ENCODE measurements at places on chromosomes 11 and 22.

DNA sequence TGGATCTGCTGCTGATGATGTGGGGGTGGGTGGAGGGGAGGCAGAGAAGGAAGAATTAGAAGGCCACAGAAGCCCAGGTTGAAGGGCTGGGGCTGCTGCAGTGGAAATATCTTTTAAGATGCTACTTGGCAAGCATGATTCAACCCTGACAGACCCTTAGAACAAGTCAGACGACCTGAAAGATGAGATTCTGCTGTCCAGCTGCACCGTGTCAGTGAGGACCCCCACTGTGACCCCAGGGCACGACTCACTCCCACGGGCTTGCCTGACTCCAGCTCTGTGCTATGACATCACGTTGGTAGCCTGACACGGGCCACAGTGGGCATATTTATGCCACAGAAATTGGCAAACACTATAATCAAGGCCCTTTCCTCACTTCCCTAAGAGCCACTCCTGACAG, 36.0 kb downstream of the LRFN4 start:
- DNase-seq, result no peak

DNA sequence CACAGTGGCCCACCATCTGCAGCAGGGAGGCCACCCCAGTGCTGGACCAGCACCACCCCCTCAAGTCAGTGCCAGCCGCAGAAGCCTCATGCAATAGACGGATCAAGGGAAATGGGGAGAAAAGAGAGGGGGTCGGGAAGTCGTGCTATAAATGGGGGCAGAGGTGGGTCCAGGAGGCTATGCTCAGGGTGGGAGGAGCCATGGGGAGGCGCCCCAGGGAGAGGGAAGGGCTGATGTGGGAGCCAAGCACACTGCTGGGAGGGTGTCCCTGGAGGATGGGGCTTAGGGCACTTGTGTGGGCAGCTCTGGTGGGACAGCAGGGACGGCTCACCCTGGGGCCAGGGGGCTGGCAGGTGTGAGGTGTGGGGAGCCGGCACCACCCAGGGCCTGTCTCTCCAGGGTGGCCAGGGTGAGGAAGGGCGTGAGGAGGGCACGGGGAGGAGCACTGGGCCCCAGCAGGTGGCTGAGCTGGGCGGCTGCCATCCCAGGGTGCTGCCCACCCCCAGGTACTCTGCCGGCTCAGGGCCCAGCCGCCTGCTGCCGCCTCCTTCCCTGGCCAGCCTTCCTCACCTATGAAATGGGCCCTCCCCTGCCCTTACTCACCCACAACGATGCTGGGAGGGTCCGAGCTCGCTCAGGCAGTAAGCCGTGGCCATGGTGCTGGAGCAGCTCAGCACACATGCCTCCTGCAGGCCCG, 18.0 kb downstream of the PHLDA2 start:
- no peak for DNase-seq

- DNase-seq, result peak; percentile 38
Measured at GRCh38 chr11:128632141-128632791, 44.9 kb upstream of the ETS1 start.

GRCh38 chr11:120358729-120359128, 22.5 kb downstream of the ARHGEF12 start:
- no peak for DNase-seq

DNA sequence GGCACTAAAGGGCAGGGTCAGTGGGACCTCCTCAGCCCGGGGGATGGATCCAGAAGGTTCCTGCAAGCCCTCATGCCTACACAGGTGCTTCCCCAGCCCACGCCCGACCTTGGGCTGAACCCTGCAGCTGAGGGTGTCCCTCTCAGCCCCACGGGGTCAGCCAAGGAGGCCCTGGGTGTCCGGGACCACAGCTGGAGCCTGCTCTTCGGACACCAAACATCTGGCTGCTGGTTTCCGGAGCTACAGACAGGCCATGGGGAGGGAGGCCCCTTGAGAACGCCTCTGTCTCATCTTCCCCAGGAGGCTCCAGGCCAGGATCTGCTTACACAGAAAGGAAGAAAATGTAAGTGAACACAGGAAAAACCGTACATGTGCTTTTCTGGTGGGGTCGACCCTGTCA, 355.7 kb downstream of the MN1 start:
- DNase-seq, result no peak

DNA sequence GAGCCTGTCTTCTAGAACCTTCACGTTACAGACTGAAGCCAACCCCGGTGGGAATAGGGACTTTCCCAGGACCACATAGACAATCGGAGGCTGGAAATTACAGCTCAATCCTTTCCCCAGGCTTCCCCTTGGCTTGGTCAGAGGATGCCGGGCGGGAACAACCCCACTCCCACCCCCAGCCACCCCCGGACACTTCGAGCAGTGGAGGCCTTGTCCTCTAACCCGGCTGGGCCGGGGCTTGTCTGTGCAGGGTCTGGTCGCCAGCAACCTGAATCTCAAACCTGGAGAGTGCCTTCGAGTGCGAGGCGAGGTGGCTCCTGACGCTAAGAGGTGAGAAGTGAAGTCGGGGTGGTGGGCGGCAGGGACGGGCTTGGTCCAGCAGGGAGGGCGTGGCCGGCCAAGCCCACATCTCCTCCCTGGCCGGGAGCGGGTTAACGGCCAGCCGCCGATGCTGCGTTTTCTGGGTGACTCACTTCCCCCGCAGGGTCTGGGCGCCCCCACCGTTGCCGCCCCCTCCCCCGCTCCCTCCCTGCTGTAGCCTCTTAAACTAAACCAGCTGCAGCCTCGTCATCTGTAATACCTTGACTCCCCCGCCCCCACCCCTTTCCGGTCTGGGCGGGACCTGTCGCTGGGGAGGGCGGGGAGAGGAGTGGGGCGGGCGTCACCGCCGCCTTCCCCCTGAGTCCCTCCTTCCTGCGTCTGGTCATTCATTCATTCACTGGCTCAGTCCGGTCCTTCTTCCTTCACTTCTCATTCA, 1.5 kb downstream of the LGALS1 start:
- DNase-seq, result peak; percentile 93

GRCh38 chr22:30430933-30431332, 5.4 kb downstream of the MTFP1 start:
- DNase-seq, result no peak

DNA sequence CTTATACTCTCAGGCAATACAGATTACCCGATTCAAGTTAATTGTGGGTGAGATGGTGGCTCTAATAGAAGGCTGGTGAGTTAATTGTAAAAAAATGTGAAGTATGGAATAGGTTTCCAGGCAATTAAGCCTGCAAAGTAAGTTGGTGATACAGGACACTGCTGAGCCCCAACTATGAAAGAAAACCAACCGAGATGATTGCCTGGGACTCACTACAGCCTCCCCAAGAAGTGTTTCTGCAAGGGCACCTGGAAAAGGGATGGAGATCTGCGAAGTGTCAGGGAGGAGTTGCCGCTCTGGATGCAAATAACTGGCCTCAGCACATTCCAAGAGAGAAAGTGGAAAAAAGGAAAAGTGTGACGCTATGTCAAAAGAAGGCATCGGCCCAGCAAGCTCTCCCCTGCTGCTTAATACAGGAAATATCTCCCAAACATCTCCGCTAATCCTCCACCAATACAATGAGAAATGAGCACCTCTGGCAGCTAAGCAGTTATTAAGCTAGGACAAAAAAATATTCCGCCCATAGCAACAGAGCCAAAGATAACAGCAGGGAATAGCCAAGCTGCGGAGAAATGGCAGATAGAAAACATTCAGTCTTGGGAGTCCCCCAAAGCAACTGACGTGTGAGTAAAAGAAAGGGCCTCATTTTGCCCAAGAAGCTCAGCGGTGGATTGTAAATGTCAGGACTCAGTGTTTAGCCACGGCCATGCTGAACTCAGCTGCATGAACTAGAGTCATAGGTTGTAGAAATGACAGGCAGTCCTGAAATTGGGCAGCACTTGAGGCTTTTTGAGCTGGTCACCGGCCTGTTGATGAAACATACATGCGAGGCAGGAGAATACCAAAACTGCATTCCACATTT, 133.7 kb downstream of the SNX19 start:
- DNase-seq, result no peak

- DNase-seq, result no peak
Measured at GRCh38 chr11:14189874-14190273, 169.1 kb downstream of the RRAS2 start.

- no peak for DNase-seq
Measured at GRCh38 chr22:19806213-19807160, 45.9 kb downstream of the TBX1 start.

DNA sequence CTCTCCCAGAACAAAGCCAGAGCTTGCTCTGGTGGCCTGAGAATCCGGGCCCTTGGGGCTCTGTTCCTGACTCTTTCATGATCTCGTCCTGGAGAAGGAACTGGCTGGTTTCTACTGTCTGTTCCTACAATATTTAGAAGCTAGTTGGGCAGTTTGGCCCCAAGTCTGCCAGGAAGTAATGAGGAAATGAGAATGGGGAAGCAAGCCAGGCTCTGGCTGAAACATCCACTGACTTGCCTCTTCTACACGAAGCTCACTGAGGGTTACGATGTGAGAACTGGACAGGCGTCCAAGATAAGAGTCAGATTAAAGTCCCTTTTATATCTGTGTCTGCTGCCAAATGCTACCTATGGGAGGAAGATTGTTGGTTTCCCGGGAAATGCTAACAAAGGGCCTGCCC, 110.0 kb upstream of the KIRREL3 start:
- DNase-seq, result no peak

DNA sequence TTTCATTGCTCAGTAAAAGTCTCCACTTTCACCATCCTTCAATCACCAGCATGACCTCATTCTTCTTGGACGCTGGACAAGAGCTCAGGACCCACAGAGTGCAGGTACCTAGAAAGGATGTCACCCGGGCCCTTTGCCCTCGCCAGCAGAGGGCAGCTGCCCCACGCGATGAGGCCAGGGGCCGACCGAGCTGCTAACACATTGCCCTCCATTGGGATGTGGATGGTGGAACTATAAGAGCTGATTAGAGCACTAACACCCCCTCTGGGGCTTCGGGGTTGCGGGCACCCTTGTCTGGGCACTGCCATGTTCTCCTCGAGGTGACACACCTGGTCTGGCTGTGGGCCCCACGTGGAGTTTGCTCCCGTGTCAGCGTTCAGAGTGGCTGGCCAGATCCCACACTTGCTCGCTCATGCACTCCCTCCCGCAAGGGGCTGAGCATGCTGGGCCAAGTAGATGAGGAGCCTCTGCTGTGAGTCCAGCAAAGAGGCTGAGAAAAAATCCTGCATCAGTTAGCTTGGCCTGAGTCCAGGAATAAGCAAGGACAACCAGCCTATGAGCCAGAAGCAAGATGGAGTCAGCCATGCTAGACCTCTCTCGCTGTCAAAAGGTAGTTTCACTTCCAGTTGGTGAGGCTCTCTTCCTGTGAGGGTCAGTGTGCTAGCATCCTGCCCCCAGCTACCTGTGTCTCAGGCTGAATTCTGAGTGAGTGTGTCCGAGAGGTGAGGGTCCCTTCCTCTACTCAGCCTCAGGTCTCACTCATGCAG, 9.8 kb downstream of the KRTAP5-6 start:
- DNase-seq, result no peak

DNA sequence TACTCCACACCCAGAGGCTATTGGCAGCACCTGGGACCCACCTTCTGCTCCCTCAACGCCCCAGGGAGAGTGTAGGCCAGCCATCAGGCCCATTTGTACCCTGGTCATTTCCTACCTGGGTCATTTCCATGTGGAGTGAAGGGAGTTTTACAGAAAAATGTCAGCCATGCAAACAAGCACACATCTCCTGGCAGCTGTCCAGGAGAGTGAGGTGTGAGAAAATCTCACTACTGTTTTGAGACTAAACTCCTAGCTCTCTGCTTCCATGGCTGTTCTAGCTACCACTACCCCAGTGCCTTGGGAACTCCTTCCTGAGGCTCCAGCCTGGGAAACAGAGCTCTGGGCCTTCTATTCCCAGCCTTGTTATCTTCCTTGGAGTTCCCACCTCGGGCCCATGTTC, 2.8 kb upstream of the TMPRSS13 start:
- DNase-seq, result no peak

GRCh38 chr11:34653851-34654482, 33.1 kb downstream of the EHF start:
- peak; percentile 97 for DNase-seq

- no peak for DNase-seq
Measured at GRCh38 chr22:31618471-31619176, 43.4 kb downstream of the PISD start.

GRCh38 chr22:31105282-31105929, 2.0 kb downstream of the SELENOM start:
- DNase-seq, result no peak

- no peak for DNase-seq
Measured at GRCh38 chr11:17471501-17471900, 5.1 kb downstream of the ABCC8 start.

- peak; percentile 62 for DNase-seq
Measured at GRCh38 chr11:12508151-12508751, 130.9 kb downstream of the PARVA start.

DNA sequence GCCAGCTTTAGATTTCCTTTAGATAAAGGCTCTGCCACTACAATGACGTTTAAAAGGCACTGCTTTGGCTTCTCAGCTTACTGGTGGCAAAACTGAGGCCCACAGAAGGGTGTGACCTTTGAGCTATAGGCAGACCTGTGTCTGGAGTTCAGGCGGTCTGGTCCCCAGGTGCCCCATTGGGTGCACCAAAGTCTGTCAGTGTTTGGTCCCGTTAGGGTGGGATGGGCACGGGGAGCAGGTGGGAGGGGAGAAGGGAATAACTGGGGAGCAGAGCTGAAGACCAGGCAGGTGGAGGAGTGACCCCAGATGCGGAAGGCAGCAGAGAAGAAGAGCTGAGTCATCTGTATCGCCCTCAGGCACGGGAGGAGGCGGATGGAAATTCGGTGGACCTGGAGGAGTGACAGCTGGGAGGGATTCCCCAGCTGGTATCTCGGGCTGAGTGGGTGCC, 45.3 kb upstream of the GCAT start:
- DNase-seq, result no peak

- DNase-seq, result no peak
Measured at GRCh38 chr22:49632199-49633009, 195.3 kb downstream of the BRD1 start.

DNA sequence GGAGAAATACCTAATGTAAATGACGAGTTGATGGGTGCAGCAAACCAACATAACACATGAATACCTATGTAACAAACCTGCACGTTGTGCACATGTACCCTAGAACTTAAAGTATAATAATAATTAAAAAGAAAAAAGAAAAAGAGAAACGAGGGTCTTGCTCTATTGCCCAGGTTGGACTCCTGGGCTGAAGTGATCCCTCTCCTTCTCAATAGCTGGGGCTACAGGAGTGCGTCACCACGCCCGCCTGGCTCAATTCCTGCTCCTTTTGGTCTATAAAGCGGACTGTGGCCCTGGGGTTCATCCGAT, 521 bp upstream of the PTS start:
- no peak for DNase-seq

DNA sequence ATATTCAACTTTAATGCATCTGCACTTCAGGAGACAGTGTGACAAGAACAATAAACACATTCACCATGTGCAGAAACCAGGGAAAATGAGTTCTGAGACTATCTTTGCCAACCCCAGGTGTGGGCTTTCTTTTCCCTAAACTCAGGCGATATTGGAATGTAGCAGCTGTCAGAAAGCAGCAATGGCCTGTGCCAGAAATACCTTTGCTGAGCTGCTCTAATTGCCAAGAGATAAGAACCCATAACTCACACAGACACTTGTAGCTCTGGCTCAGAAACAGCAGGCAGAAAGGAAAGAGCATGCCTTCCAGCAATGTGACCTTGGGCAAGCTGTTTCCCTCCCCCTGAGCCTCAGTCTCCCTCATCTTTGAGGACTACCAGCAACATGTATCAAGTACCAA, 77.6 kb downstream of the PLEKHA7 start:
- DNase-seq, result no peak
